ENCODE measurements at places on chromosomes 2 and 18. TPM values are rescaled to one million over a fixed set of nuclear protein-coding genes. Genes with fewer than 3 reads are reported as not detected.

DNA sequence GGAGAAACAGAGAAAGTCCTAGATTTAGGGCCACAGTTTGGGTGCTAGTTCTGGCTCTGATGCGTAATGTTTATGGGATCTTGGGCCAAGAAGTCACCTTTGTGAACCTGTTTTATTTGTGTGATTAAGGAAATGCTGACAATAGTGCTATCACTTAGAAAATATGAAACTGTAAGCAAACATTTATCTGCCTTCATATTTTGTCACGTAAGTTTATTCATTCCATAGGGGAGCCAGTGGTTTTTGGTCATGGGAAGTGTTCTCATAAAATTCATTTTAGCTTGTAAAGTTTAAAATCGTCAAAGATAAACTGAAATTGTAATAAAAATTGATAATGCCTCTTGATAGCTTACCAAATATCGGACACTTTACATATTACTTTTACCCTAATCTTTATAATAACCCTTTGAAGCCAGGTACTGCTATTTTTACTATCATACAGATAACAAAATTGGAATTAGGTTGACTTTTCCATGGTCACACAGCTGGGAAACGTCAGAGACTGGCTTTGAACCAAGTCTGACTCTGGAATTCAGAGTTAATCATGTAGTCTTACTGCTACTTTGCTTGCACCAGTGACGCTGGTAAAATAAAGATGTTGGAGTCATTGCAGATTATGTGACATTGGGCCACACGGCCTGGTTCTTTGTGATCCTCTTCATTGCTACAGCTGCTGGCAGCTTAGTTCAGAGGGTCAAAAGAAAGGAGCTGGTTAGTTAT is 99.7 kb downstream of the ICA1L start:
- H3K4me3 ChIP-seq: no peak overlapping the region
- no peaks in the 10 kb centered on the region for H3K4me1 ChIP-seq
- H3K27ac ChIP-seq: no peak overlapping the region
- H3K27me3 ChIP-seq: no peaks in the 10 kb centered on the region
- H3K36me3 ChIP-seq: no peaks in the 10 kb centered on the region

DNA sequence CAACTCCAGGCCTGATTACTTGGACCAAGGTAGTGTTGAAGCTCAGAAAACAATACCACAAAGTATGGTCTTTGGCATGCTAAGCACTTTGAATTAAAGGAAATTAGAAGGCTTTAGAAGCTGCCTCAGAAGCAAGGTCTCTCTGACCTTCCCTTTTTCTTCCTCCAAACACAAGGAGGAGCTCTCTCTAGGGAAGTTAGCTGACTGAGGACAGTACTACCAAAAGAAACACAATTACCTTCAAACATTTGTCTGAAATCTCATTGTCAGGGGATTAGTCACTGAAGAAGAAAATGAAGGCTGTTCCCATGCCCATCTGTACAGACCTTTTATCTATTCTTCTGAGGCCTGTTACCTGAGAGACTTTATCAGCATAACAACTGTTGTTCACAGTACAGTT is 279.3 kb downstream of the CDH20 start:
- no peak overlapping the region for H3K4me3 ChIP-seq
- peaks cover 5% of the 10 kb centered on the region for H3K4me1 ChIP-seq
- no peak for DNase-seq
- no peaks in the 10 kb centered on the region for H3K27me3 ChIP-seq

GRCh38 chr2:196538189-196538588 is 101.3 kb upstream of the CCDC150 start:
- no peaks in the 10 kb centered on the region for H3K27me3 ChIP-seq
- H3K4me1 ChIP-seq: no peaks in the 10 kb centered on the region
- no peaks in the 10 kb centered on the region for H3K36me3 ChIP-seq

FZD7 gene
- total RNA-seq: 38.5 TPM

IL1RL1 gene
- total RNA-seq: 0.30 TPM

GRCh38 chr2:237581751-237582746 is 8.5 kb downstream of the RAB17 start:
- peak; percentile 92 for DNase-seq
- peaks cover 24% of the 10 kb centered on the region for H3K4me1 ChIP-seq
- H3K27me3 ChIP-seq: no peaks in the 10 kb centered on the region
- no peak overlapping the region for H3K4me3 ChIP-seq
- H3K36me3 ChIP-seq: no peaks in the 10 kb centered on the region

QPCT gene
- total RNA-seq: 1.5 TPM

DNA sequence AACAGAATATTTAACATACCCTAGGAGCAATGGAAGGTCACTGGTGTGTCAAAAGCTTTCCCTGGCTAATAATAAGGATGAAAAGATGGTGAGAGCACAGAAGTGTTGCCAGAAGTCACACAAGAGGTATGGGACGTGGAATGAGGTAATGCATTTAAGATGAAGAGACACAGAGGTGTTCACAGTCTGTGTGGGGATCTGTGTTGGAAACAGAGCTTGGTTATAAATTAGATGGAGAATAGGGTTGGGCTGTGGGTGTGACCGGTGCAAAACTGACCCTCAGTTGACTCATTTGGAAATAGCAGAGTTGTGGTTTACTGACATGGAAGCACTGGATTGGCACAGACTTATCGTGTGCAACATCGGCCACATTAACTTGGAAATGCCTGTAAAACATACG is 372.5 kb downstream of the SATB2 start:
- H3K27me3 ChIP-seq: no peaks in the 10 kb centered on the region
- no peak overlapping the region for H3K27ac ChIP-seq
- no peaks in the 10 kb centered on the region for H3K4me1 ChIP-seq

CD8B2 gene
- not detected for total RNA-seq

TTN gene
- 3,379 TPM for total RNA-seq

DNA sequence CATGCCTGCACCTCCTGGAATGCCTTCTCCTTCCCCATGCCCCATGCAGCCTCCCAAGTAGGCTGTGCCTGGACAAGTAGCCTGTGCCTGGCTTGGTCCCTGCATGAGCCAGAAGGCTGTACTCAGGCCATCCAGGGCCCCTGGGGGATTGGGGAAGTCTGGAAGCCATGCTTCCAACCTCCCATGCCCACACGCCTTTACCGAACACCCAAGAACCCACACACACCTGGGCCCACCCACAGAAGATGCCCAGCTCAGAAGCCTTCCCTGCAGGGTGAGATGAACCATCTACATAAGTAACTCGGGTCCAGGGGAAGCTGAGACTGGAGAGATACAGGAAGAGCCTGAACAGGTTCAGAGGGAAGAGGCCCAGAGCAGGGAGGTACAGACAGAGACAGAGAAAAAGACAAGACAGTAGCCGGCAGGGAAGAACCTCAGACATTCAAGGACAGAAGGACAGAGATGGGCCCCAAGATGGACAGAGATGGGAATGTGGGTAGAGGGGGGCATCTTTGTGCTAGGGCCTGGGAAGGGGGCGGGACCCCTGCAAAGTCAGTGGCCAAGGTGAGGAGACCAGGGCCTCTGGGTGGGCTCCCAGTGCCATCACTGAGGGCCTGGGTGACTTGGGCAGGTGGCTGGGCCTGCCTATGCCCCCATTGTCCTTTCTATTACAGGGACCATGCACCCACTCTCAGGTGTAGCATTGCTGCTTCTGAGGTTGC is 4.3 kb downstream of the BIN1 start:
- H3K36me3 ChIP-seq: no peaks in the 10 kb centered on the region
- no peak overlapping the region for H3K4me3 ChIP-seq
- peaks cover 6% of the 10 kb centered on the region for H3K4me1 ChIP-seq
- DNase-seq: no peak

DNA sequence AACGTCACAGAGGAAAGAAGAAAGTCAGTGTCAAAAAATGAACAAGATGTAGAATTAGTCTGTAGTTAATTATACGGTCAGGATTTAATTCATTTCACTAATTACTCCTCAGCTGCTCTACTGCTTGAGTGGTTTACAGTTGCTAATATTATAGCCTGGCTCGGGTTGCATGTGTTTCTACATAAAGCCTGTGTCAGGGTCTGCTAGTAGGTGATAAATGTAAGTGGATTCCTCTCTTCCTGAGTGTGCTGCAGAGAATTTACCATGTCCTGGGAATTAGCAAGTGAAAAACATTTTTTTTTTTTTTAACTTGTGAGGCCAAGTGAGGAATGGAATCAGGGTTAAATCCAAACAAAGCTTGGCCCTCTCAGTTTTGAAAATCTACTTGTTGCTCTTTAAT is 622.6 kb downstream of the EPHA4 start:
- DNase-seq: no peak
- H3K4me3 ChIP-seq: no peak overlapping the region
- H3K27ac ChIP-seq: no peak overlapping the region
- no peaks in the 10 kb centered on the region for H3K4me1 ChIP-seq

DNA sequence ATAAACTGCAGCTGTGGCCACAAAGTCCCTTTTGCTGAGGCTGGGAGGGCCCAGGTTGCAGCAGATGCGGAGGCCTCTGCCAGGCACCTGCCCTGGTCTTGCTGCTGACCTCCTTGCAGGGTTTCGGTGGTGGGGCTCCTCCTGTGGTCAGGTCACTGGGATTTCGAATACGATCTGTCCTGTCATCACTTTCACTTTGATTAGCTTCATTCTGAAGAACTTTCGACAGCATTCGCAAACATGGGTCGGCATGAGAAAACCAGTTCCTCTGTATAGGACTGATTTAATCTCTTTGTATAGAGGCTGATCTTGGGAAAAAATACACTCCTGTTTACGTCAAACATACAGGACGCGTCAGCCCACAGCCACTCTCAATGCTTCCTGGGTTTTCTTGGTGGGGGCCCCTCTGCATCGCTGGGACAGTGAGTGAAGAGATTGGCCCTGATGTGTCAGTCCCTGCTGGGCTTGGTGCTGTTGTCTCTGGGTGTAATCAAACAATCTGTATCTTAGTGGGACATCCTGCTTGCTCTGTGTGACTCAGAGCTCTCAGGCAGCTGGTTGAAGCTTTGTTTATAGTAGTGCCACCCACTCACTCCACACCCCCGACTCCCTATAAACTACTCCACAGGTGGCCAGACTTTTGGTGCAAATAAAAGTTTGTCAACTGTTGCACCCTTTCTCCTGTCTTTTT is 209.4 kb upstream of the CXCR4 start:
- no peak for DNase-seq
- peak overlapping the region; percentile 13 for H3K4me3 ChIP-seq
- H3K36me3 ChIP-seq: no peaks in the 10 kb centered on the region
- H3K27ac ChIP-seq: peak overlapping the region; percentile 70
- H3K27me3 ChIP-seq: no peaks in the 10 kb centered on the region

DNA sequence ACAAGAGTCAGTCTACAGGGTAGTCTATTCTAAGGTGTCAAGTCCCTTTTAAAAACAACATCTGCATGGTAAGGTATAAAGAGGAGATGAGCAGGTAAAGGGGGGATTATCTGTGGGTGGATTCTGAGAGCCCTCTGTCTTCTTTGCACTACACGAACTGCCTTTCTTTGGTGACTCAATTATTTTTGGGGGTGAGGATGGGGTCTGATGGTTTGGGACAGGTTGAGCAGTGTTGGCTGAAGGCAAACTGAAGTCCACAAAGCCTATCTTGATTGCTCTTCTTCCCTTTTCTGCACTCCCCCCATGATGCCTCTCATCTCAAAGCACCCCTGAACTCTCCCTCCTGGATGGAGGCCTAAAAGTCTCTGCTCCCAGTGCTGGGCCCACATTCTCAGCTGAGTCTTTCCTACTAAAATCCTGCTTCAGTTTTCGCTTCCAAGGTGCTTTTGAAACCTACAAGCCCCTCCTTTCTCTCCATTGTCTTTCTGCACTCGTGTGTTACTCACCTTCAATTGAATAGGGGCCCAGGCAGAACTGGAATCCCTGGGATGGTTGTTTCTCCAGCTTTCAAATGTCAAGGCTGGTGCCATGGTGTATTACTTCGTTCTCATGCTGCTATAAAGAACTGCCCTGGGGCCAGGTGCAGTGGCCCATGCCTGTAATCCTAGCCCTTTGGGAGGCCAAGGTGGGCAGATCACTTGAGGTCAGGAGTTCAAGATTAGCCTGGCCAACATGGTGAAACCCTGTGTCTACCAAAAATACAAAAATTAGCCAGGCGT is 64.3 kb downstream of the PRKCE start:
- no peak overlapping the region for H3K4me3 ChIP-seq
- no peaks in the 10 kb centered on the region for H3K36me3 ChIP-seq
- H3K27me3 ChIP-seq: no peaks in the 10 kb centered on the region
- no peak overlapping the region for H3K27ac ChIP-seq

- DNase-seq: no peak
- no peak overlapping the region for H3K27ac ChIP-seq
- no peak overlapping the region for H3K4me3 ChIP-seq
- no peaks in the 10 kb centered on the region for H3K36me3 ChIP-seq
- no peaks in the 10 kb centered on the region for H3K4me1 ChIP-seq
These were observed 263.5 kb upstream of the PXDN start for GRCh38 chr2:2007551-2008501.

DNA sequence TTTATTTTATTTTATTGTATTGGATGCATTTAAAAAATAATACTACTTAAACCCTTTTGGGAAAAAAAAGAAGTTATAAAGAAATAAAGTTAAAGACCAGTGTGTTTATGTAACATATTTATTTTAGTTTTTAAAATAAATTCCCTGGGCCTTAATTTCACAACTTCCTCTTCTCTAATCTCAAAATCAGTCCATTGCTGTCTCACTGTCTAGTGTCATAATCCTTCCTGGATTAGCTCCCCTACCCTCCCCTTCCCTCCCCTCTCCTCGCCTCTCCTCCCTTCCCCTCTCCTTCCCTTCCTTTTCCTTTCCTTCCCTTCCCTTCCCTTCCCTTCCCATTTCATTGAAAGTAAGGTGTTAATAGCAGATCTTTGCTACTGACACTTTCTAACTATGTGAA is 40.3 kb upstream of the ZEB2 start:
- DNase-seq: no peak
- no peaks in the 10 kb centered on the region for H3K27me3 ChIP-seq
- no peak overlapping the region for H3K27ac ChIP-seq
- no peak overlapping the region for H3K4me3 ChIP-seq
- H3K4me1 ChIP-seq: no peaks in the 10 kb centered on the region

Measured in heart left ventricle (tissue), 16 donors.